ENCODE measurements at places on chromosomes 4 and X.

DNA sequence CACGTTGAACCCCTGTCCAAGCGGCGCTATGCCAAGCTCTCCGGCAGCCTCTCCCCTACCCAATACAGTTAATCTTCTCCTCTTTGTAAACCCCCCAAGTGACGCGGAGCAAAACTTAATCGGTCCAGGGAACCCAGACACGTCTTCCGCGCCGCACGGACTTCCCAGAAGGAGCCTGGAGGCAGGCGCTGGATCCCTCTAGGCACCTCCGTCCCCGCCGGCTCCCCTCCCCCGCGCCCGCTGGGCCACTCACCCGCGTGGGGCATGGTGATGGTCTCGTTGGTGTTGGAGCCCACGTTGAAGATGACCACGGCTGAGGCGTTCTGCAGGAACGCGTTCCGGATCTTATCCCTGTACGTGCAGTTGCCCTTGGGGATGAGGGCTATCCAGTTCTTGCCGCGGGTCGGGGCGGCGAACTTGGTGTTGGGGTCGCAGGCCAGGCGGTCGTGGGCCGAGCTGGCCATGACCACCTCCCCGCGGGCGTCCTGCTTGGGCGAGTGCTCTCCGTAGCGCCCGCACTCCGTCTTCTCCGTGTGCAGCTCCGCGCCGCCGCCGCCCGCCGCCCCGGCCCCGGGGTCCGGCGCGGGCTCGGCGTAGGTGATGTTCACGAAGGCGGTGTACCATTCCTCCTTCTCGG, 1.1 kb downstream of the RNF150 start:
- DNase-seq: no peak

DNA sequence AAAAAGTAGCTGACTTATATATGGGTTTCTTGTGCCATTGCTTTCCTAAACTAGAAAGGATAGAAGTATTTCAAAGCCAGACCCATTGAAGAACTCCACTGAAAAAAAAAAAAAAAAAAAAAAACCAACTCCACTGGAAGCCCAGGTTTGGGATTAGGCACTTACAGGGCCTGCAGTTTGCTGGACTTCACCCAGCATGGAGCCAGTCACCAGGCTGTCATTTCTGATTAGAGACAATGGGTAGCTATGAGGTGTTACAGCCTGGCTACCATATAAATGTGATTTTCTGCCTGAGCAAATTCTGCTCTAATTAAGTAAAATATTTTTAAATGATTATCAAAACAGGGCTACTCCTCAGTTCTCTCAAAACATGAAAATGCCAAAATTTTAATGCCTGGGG, 49.5 kb downstream of the HS6ST2 start:
- DNase-seq: no peak

DNA sequence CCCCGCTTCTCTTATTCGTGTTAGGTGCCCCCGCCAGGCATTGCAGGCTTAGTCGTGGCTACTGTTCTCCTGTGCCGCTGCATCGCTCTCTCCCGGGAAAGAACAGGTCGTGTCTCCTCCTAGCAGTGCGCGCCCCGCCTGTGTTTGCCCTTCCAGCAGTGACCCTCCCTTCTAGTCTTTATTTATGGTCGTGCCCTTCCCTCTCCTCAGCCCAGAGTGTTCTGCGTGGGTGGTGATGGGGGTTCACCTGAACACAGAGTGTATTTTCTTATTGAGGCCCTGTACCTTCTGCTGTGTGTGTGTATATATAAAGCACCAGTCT, 15.2 kb downstream of the USP11 start:
- no peak for DNase-seq

GRCh38 chr4:7932287-7932686, 7.4 kb downstream of the AFAP1 start:
- no peak for DNase-seq

DNA sequence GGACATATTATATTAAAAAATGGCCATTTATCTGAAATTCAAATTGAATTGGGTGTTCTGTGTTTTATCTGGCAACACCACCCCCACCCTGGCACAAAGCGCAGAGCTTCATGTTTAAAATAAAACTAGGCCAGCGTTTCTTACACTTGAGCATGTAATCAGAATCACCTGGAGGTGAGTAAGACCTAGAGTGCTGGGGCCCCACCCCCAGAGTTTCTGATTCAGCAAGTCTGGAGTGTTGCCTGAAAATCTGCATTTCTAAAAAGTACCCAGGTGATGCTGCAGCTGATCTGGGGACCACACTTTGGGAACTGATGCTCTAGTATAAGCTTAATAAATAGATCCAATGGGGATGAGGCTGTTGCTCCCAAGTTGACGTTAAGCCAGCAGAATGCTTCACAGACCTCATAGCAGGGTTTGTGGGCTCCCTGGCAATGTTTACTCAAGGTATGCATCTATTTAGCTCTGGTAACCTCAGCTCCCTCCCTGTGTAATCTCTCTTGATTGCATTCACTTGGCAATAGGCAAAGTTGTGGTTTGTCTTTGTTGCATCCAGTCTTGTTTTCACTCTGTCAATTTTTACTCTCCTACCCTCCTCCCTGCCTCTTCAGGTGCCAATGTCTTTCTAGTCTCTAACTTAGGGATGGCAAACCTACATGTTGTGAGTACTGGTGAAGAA, 99.8 kb upstream of the TEX13D start:
- DNase-seq: no peak

- no peak for DNase-seq
Measured at GRCh38 chr4:47271291-47271690, 192.2 kb downstream of the COMMD8 start.

DNA sequence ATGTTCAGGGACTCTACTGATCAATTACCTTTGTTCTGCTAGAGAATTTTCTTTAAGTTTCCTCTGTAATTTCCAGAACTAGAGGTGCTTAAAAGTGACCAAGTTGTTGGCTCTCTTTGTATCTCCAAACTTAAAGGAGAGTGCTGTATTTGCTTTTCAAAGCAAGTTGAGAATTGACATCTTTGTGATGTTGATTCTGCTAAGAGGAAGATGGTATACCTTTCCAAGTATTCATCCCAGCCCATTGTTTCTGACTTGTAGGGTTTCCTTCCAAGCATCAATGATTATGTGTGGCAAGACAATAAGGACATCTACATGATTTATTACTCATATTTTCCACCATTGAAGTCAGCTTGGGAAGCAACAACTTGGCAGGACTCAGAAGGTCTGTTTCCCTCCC, 190.6 kb downstream of the GC start:
- no peak for DNase-seq

GRCh38 chrX:115318139-115318538, 28.6 kb downstream of the LUZP4 start:
- DNase-seq: no peak

GRCh38 chrX:134670134-134670924, 12.1 kb upstream of the PLAC1 start:
- DNase-seq: no peak

GRCh38 chrX:123685232-123685631, 47.6 kb downstream of the THOC2 start:
- no peak for DNase-seq

- DNase-seq: no peak
Measured at GRCh38 chrX:133440797-133441163, 25.5 kb upstream of the GPC4 start.

GRCh38 chr4:80448056-80448455, 112.5 kb downstream of the CFAP299 start:
- no peak for DNase-seq

GRCh38 chr4:18109676-18110075, 88.1 kb upstream of the LCORL start:
- no peak for DNase-seq

GRCh38 chr4:169620880-169621248, 486 bp downstream of the CLCN3 start:
- no peak for DNase-seq

GRCh38 chr4:7852568-7853185, 87.0 kb downstream of the AFAP1 start:
- DNase-seq: no peak

GRCh38 chr4:185205697-185206342, 2.0 kb upstream of the CFAP97 start:
- DNase-seq: no peak

GRCh38 chr4:96189761-96190160, 349.9 kb downstream of the PDHA2 start:
- DNase-seq: no peak

GRCh38 chrX:17736478-17736855, 826 bp upstream of the SCML1 start:
- no peak for DNase-seq

DNA sequence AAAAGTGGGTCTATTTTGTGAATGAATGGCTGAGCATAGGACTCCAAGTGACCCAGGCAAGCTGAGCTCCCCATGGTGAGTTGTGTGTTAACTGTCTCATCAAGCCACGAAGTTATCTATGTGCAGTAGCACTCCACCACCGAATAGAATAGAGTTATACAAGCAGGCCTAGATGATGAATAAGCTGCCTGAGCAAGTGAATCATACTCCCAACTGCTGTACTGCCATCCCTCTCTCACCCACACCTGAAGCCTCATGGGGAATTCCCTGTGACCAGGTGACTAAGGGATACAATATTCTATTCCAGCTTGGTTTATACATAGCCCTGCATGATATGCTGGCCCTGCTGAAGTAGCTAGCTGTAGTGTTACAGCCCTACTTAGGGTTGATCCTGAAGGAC, 38.7 kb downstream of the KDM5C start:
- no peak for DNase-seq

- DNase-seq: no peak
Measured at GRCh38 chrX:39897741-39898097, 200.0 kb downstream of the BCOR start.

DNA sequence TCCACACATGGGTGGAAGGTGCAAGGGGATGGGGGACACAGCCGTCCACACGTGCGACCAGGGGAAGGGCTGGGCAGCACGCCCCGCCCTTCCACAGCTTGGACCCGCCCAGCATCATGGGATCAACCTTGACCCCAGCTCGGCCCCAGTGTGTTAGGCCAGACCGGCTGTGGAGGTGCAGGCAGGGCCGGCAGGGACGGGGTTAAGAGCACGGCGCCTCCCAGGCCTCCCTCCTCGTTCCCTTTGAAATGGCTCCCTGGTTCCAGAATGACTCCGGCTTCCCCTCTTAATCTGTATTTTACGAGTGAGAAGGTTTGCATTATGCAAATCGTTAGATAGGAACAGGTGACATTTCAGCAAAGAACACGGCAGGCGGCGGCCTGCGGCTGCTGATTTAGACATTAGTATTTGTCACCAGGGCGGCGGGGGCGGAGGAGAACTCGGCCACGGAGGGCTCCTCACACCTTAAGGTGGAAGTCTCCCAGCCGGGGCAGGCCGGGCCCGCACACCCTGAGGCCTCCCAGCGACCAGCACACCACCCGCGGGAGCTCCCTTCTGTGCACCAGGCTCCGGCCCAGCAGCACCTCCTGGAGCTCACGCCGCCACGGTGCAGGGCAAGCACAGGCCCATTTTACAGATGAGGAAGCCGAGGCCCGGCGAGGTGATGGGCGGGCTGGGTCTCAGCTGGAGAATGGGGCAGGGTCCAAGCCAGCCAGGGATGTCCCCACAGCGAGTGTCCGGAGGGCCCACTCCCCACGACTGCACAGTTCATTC, 116.1 kb downstream of the FAM53A start:
- DNase-seq: no peak

DNA sequence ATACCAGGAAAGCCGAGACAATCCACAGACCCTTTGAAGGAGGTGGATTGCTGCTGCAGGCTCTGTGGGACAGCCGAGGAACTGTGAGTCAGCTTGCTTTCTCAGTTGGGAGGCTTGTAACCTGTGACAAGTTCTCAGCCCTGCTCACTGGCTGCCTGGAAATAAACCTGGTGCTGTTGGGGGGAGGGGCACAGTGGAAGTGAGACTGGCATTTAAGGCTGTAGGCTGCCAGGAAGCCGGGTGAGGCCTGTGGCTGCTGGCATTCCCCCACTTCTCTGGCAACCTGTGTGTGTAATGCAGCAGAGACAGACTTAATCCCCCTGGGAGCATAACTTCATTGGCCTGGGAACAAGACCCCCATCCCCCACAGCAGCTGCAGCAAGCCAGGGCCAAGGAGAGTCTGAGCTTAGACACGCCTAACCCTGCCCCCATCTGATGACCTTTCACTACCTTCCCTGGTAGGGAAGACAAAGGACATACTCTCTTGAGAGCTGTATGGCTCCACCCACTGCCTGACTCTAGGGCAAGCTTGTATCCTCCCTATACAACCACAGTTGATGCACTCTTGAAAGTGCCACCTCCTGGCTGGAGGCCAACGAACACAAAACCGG, 64.1 kb downstream of the ALPK1 start:
- DNase-seq: peak; percentile 30

GRCh38 chr4:31548021-31548420, 827.9 kb downstream of the PCDH7 start:
- no peak for DNase-seq

DNA sequence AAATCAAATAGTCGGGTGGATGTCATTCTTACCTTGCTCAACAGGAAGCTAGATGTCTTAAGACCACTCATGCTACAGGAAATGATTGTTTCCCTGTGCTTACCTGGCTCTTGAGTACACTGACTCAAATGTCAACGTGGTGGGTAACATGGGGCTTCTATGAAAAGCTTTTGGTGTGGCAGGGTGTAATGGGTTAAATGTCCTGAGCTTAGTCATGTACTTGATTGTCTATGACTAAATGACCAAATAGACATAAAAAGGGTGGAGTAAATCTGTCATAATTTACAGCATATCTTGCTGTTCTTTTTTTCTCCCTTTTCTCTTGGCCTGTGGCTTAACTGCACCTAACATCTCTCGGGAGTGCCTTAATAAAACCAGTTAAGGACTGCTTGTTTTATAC, 44.9 kb downstream of the CCNG2 start:
- DNase-seq: no peak

DNA sequence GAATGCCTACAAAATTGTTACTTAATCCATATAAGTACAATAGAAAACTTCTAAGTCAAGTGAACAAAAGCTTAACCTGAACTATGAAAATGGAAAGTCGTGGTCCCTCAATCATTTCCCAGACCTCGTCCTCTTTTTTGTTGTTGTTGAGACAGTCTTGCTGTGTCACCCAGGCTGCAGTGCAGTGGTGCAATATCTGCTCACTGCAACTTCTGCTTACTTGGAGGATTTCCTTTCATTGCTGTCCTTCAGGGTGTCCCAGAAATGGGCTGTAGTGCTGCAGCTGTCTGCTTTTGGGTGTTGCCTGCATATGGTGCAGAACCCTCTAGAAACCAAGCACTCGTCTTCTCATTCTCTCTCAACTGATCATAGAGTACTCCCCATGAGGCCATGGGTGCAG, 75.0 kb upstream of the IL2 start:
- no peak for DNase-seq

GRCh38 chr4:95431678-95432077, 117.1 kb downstream of the UNC5C start:
- no peak for DNase-seq

DNA sequence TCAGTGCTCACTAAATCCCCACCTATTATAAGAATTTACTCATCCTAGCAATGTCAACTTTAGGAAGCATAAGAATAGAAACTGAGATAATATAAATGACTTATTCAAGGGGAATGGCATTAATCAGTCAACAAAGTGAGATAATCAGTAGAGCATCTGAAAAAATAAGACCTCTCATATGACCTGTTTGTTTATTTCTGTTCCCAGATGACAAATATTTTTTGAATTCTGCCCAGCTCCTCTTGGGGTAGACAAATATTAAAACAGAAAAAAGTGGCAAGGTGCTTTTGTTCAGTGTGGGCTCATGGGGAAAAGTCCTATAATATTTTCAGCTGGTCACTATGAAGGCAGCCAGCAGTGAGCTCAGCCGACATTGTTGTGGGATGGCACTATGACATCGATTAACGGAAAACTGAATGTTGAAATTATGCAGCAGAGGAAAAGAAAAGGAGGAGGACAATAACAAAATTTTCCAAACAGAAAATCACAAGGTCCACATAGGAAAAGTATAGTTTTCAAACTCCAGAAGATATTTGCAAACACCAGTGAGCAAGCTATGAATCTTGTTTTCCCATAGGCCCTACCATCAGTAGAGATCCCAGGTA, 109.6 kb downstream of the ANXA3 start:
- no peak for DNase-seq

All from brain pericyte (primary cell).